Stimulated activated CD4-positive, alpha-beta T cell treated with anti-CD3 and anti-CD28 coated beads, Interleukin-15, amount 100 ng/mL, for 1 hour (primary cell): ENCODE measurements at places on chromosomes 7 and 10.

DNA sequence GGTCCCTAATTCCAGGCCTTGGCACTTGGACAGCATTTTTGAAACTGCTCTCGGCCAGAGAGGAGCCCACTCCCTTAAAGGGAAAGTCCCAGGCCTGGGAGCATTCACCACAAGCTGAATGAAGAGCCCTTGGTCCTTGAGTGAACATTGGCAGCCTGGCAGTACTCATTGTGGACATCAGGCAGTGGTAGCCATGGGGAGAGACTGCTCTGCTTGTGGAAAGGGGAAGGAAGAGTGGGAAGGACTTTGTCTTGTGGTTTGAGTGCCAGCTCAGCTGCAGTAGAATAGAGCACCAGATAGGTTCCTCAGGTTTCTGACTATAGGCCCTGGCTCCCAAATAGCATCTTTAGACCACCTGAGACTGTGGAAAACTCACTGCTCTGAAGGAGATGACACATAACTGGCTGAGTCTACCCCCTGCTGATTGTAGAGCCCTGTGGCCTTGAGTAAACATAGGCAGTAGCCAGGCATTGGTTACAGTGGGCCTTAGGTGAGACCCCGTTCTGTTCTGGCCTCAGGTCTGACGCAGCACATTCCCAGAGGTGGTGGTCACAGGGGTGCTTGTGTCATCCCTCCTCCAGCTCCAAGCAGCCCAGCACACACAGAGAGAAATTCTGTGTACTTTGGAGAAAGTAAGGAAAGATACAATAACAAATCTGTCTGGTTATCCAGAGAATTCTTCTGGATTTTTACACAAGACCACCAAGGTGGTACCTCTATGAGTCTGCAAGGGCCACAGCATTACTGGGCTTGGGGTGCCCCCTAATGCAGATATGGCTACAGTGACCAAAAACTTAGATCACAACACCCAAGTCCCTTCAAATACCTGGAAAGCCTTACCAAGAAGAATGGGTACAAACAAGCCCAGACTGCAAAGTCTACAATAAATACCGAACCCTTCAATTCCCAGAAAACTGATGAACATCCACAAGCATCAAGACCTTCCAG, 153.8 kb downstream of the GNAI1 start:
- DNase-seq: no peak

- DNase-seq: no peak
Measured at GRCh38 chr7:64114791-64115190, 69.6 kb downstream of the ZNF727 start.

- DNase-seq: no peak
Measured at GRCh38 chr7:3551536-3551935, 250.5 kb downstream of the SDK1 start.

DNA sequence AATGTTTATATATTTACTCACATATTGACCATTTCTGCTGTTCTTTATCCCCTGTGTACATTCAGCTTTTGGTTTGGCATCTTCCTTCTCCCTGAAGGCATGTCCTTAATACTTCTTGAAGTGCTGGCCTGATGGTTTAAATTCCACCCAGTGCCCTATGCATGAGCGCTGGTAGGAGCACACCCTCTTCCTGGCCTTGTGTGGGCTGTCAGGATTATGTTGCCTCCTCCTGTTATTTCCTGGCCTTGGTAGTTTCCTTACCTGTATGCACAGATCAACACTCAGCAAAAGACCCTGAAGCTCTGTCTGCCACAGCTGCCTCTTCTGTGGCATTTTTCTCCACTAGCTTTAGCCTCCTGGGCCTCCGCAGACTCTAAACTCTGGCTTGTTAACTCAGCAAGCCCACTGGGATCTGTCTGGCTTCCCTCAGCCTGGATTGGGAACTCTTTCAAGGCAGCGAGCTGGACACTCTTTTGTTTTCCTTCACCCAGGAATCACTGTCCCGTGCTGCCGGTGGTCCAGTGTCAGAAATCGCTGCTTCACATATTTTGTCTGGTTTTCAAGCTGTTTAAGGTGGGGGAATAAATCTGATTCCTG, 595.2 kb downstream of the SDK1 start:
- no peak for DNase-seq

- DNase-seq: no peak
Measured at GRCh38 chr7:122770686-122771335, 68.1 kb upstream of the RNF148 start.

- no peak for DNase-seq
Measured at GRCh38 chr10:75434291-75434690, 2.9 kb downstream of the LRMDA start.

DNA sequence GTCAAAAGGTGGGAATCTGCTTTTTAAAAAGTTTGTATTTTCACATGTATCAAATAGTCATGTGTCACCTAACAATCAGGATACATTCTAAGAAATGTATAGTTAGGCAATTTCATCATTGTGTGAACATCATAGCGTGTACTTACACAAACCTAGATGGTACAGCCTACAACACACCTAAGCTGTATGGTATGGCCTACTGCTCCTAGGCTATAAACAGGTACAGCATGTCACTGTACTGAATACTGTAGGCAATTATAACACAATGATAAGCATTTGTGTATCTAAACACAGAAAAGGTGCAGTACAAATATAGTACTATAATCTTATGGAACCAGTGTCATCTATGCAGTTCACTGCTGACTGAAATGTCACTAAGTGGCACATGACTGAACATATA, 17.8 kb downstream of the COA1 start:
- DNase-seq: no peak

GRCh38 chr7:155676052-155676451, 31.6 kb downstream of the RBM33 start:
- DNase-seq: no peak
